Esophagus squamous epithelium (tissue), 5 donors: ENCODE measurements at places on chromosomes 7 and 10. TPM values are rescaled to one million over a fixed set of nuclear protein-coding genes. Genes with fewer than 3 reads are reported as not detected.
A peak's percentile ranks its signal among the peaks of the same experiment; 100 is the strongest.

DNA sequence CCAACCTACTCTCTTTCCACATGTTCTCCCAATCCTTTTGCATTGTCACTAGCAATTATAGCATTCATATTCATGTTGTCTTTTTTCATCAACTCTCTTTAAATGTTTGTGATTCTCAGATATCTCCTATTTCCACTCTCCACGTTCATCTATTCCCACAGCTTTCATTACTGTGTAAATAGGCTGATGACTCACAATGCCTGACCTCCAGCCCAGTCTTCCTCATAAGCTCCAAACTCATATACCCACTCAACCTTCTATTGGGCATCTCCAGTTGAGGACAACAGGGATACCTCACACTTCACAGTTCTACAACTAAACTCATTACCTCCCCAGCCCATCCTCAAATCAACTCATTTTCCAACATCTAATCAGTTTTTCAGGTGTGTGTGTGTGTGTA is 194.1 kb downstream of the DGKI start:
- H3K4me3 ChIP-seq = no peak overlapping the region
- H3K27me3 ChIP-seq = no peaks in the 10 kb centered on the region
- peaks cover 3% of the 10 kb centered on the region for H3K4me1 ChIP-seq
- H3K36me3 ChIP-seq = no peaks in the 10 kb centered on the region
- no peak for DNase-seq

GRCh38 chr7:1226186-1226901 is 6.3 kb upstream of the UNCX start:
- H3K4me1 ChIP-seq = peaks cover 6% of the 10 kb centered on the region
- peaks cover 40% of the 10 kb centered on the region for H3K27me3 ChIP-seq
- no peak overlapping the region for H3K27ac ChIP-seq
- H3K36me3 ChIP-seq = no peaks in the 10 kb centered on the region
- no peak overlapping the region for H3K4me3 ChIP-seq

- H3K4me1 ChIP-seq = peaks cover 14% of the 10 kb centered on the region
- H3K27ac ChIP-seq = peak overlapping the region; percentile 94
- H3K36me3 ChIP-seq = no peaks in the 10 kb centered on the region
- no peak for DNase-seq
- H3K27me3 ChIP-seq = no peaks in the 10 kb centered on the region
Observed at GRCh38 chr7:107742678-107743566, 1.0 kb upstream of the CBLL1 start.

DNA sequence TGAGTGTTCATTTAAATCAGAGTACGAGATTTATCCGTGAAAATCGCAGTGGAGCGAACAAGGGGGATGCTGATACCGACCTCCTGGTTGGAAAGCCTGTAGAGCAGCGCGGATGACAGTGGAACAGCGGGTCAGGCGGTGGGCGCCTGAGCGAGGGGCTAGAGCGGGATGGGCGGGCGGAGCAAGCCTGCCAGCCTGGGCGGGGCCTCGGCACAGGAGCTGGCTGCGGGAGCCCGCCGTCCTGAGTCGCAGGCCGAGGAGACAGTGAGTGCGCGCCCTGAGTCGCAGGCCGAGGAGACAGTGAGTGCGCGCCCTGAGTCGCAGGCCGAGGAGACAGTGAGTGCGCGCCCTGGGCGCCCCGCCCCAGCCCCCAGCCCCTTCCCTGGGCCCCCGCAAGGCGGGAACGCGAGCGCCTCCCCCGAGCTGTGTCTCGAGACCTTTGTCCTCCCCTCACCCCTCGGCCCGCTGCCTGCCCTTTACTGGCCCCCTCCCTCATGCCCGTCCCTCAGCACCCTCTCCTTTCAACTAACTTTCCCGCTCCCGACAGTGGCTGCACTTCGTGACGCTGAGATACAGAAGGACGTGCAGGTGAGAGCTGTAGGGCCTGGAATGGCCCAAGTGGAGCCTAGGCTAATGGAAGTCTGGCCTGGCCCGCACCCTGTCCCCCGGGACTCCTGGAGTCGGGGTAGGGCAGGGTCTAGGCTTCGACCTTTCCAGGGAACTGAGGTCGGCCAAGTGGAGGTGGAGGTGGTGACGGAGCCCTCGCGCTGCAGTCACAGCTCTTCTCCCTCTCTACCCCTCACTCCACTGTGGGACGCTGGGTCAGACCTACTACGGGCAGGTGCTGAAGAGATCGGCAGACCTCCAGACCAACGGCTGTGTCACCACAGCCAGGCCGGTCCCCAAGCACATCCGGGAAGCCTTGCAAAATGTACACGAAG is at the start of gene AS3MT:
TSS of gene AS3MT (plus strand) at position 213 of the 941 bp plus-strand sequence. CDS start at position 336, 123 bp downstream.
- H3K27ac ChIP-seq = peak within 1 kb of the TSS; percentile 35
- peaks cover under 1% of the 10 kb centered on the region for H3K36me3 ChIP-seq
- H3K4me3 ChIP-seq = peak within 1 kb of the TSS; percentile 50
- no peaks in the 10 kb centered on the region for H3K27me3 ChIP-seq
- DNase-seq = no peak

- no peaks in the 10 kb centered on the region for H3K36me3 ChIP-seq
- no peak overlapping the region for H3K27ac ChIP-seq
- H3K4me3 ChIP-seq = no peak overlapping the region
Observed at GRCh38 chr7:115024276-115024675, 102.4 kb downstream of the MDFIC start.

- DNase-seq = no peak
- H3K4me1 ChIP-seq = no peaks in the 10 kb centered on the region
- H3K27ac ChIP-seq = no peak overlapping the region
- no peak overlapping the region for H3K4me3 ChIP-seq
- no peaks in the 10 kb centered on the region for H3K36me3 ChIP-seq
Observed at GRCh38 chr10:115052226-115052625, 40.9 kb upstream of the ATRNL1 start.

Gene MINPP1
- total RNA-seq = 9.4 TPM
